Mesothelial cell of epicardium (in vitro differentiated cells): ENCODE measurements at places on chromosomes 1 and 21.

- no peak for DNase-seq
Observed at GRCh38 chr1:40311692-40312091, 5.4 kb downstream of the COL9A2 start.

DNA sequence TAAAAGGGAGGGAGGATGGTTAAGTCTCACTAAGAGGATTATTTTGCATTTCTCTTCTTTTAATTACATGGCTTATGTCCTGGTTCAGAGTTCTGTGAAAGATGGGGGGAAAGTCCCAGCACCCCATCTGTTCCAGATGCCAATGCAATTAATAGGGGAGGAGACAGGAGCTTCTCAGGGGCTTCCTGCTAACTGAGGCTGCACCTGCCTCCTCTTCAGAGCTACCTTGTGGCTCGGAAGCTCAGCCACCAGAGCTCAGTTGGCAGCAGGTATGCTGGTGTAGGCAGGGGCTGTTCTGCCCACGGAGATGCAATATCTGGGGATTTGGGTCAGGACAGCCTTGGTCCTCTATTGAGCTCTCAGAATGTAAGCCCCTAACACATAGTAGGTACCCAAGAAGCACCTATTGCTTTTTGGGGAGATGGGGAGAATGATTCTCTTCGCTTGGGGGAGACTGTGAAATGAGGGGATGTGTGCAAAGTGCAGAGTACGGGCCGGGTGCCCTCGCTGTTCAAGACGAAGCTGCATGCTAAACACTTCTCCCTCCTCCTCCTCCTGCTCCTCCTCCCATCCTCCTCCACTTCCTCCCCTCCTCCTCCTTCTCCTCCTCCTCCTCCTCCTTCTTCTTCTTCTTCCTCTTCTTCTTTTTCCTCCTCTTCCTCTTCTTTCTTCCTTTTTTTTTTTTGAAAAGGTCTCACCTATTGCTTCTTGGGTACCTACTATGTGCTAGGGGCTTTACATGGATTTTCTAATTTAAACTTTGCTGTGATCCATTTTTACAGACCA lies 279.0 kb downstream of the PTPRU start:
- no peak for DNase-seq

GRCh38 chr1:39901464-39901713 lies 328 bp downstream of the MYCL start:
- DNase-seq: peak; percentile 34

GRCh38 chr1:59017501-59018231 lies 233.8 kb upstream of the JUN start:
- no peak for DNase-seq

DNA sequence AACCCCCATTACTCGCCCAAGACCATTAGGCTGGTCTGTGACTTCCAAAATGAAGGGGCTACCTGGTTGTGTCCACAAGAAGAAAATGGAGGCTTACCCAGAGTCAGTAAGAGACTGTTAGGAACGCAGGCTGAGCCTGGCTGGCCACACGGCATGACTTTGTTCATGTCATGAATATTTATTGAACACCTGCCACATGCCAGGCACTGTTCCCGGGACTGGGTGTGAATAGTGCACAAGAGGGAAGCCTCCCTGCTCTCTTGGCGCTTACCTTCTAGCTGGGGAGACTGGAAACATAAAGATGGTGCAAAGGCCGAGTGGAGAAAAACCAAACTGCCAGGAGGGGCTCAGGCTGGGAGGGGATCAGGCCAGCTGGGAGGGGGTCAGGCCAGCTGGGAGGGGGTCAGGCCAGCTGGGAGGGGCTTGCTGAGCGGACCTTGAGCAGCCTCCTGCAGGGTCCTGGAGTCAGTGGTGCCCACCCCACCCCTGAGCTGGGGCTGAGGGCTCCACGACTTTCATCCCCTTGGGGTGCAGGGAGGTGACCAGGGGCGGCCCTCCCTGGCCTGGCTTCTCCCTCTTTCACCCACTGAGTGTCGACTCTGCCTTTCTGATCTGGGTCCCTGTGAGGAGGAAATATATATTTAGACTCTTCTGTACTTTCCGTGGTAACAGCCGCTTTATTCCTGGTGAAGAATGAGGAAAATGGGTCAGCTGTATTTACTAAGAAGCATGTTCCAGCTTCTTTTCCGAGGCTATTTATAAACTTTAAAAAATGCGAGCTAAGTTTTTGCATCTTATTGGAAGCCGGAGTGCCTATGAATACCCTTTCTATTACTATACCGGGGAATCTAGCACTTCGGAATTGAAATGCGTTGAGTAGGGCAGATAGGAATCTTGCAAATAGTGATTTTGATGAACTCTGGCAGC lies 139.0 kb downstream of the CAMTA1 start:
- no peak for DNase-seq

DNA sequence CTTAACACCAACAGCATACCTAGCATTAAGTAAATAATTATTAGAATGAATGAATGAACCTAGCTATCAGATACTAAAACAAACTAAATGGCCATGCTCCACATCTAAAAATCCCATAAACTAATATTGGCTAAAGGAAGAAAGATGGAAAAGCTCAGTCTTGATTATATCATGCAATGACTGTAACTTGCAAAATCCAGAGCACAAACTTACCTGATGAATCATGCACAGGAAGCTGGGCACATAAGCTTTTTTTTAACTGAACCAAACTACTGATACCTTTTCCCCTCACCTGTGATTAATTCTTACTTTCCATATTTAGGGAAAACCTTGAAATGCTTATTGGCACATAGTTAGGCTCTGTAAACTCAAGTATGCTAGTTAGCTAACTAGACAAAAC lies 70.2 kb downstream of the KIF14 start:
- DNase-seq: no peak

- no peak for DNase-seq
Observed at GRCh38 chr1:108801101-108801500, 54.6 kb downstream of the STXBP3 start.

GRCh38 chr1:189962181-189962580 lies 515.5 kb downstream of the BRINP3 start:
- no peak for DNase-seq

- DNase-seq: no peak
Observed at GRCh38 chr1:88698140-88698539, 14.1 kb downstream of the PKN2 start.

- no peak for DNase-seq
Observed at GRCh38 chr1:89286549-89287180, 14.0 kb upstream of the GBP5 start.

GRCh38 chr1:32454726-32455125 lies 10.1 kb upstream of the ZBTB8B start:
- DNase-seq: no peak

DNA sequence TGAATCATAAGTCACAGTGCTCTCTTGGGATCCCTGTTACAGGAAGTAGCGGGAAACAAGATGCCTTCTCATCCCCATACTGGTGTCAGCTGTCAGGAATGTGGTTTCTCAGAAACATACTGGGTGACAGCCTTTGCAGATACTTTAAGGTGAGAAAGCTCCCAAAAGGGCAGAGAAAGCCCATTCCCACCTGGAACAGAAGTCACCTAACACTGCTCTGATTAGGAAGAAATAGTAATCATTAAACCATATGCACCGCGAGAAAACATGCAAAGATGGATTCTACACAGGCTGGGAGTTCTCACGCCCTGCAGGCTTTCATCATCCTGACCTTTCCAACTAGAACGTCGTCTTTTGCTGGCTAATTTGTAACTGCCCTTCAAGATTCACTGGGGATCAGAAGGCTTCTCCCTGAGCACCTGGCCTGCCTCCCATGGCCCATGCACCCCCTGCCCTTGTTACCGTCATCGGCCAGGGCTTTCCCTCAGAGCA lies 46.2 kb upstream of the SLC44A3 start:
- no peak for DNase-seq

GRCh38 chr1:100671601-100672000 lies 47.9 kb upstream of the VCAM1 start:
- no peak for DNase-seq

GRCh38 chr21:27487676-27488075 lies 520.8 kb upstream of the ADAMTS5 start:
- DNase-seq: no peak

GRCh38 chr21:20882462-20883407 lies 115.5 kb upstream of the NCAM2 start:
- DNase-seq: peak; percentile 40

GRCh38 chr1:24345334-24345733 lies 26.2 kb downstream of the GRHL3 start:
- DNase-seq: no peak

DNA sequence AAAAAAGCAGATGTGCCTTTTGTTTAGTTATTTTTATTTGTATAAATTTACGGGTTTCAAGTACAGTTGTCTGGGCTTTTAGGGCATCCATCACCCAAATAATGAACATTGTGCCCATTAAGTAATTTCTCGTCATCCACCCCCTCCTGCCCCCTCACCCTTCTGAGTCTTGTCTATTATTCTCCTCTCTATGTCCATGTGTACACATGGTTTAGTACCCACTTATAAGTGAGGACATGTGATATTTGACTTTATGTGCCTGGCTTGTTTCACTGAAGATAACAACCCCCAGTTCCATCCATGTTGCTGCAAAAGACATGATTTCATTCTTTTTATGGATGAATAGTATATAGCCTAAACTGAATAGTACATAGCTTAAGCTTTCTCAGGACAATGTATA lies 189.2 kb downstream of the ZP4 start:
- DNase-seq: no peak

- DNase-seq: no peak
Observed at GRCh38 chr21:24259241-24259640, 1348.0 kb downstream of the MRPL39 start.

- no peak for DNase-seq
Observed at GRCh38 chr1:54331091-54331772, 75.0 kb downstream of the SSBP3 start.

- DNase-seq: no peak
Observed at GRCh38 chr1:168613038-168613451, 36.6 kb downstream of the XCL1 start.

GRCh38 chr1:116878804-116879477 lies 30.8 kb upstream of the PTGFRN start:
- peak; percentile 48 for DNase-seq

- no peak for DNase-seq
Observed at GRCh38 chr21:40051801-40052200, 184.6 kb downstream of the PCP4 start.

DNA sequence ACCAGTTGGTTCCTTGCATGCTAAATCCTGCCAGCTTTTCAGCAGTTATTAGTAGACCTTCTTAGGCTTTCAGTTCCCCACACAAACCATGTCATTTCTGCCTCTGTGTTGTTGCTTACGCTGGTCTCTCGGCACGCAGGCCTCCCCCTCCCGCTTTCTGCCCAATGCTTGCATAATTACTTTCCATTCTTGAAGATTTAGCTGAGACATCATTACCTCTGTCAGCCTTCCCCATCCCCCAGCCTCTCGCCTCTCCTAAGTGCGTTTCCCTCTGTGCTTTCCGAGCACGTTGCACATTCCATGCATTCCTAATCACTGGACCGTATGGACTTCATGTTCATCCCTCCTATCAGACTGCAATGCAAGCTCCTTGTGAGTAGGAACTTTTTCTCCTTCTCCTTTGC lies 26.8 kb downstream of the TSHB start:
- peak; percentile 34 for DNase-seq

- no peak for DNase-seq
Observed at GRCh38 chr1:3333903-3334302, 120.6 kb upstream of the ARHGEF16 start.

DNA sequence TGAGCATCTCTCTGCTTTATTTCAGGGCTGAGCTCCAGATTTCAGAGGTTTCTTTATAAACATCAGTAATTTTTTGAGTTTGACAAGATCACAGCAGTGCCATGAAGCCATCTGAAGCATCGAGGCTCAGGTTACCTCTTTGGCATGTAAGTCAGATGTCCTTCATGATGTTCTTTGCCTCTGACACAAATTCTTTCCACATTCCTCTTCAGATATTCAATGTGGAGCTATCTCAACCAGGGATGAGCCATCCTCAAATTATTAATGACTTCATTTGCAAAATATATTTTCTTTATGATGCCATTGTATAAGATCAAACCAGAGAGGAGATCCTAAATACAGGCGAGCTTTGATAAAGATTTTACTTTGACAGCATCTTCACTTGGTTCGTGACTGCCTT lies 256.7 kb downstream of the COL11A1 start:
- DNase-seq: no peak

- DNase-seq: no peak
Observed at GRCh38 chr1:220896092-220896491, 16.8 kb downstream of the HLX start.

- no peak for DNase-seq
Observed at GRCh38 chr1:204579681-204580080, 63.5 kb downstream of the MDM4 start.

DNA sequence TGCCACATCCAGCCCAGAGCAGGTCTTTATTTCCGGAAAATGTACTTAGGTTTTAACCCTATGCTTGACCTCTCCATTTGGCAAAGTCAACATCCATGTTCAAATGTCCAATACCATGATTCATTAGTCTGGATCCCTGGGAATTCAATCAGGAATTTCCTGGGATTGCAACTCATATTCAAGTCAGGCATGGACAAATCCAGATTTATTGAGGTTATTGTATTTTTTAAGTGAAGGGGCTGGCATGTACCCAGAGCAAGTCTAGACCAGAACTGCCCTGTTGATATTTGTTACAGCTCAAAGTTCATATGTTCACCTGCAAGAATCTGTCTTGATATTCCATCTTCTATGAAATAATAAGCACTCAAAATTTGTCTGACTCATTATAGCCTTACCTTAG lies 521.1 kb downstream of the ADGRL2 start:
- DNase-seq: no peak

GRCh38 chr21:17348357-17348756 lies 164.5 kb upstream of the CXADR start:
- no peak for DNase-seq

DNA sequence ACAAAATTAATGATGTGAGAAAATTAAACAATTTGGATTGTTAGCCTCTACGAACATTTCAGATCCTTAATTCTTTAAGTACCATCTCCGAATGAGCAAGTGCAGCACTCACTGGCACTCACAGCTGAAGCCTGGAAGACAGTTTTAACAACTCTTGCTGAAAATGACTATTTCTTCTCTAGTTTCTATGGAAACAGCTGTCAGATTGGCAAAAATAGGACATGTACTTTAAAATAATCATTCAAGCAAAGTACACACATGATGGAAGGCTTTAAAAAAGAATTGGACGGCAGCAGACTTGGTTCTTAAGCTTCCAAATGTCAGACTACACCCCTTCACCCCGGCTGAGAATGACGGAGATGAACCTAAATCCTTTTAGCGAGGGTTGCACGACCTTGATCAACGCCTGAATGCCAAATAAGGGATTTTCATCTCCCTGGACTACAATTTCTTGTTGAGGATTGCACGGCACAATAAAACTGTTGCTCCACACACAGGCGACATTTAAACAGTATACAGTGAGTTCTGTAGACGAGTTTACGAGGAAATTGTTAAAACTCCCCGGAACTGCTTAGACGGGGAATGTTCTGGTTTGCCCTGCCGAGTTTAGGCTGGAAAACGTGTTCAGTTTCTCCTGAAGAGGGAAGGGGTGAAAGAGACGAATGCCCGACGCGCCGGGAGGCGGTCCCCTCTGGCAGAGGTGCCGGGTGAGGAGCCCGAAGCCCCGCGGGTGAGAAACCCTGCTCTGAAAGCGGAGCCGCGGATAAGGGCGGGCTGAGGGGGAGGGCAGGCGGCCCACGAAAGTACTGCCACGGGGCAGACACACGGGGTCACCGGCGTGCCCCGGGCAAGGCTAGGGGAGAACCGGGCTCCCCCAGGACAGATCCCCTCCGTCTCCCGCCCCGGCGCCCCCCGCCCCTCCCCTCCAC lies 671 bp downstream of the OMA1 start:
- DNase-seq: peak; percentile 77
